ENCODE measurements at places on chromosomes 6 and 20. TPM values are rescaled to one million over a fixed set of nuclear protein-coding genes. Genes with fewer than 3 reads are reported as not detected.

LZTS3 gene
- polyA plus RNA-seq: 7.4 TPM

NOX3 gene
- not detected for polyA plus RNA-seq

GPX5 gene
- 0.10 TPM for polyA plus RNA-seq

CNR1 gene
- polyA plus RNA-seq: 0.16 TPM

C4B gene
- polyA plus RNA-seq: 20.5 TPM

RWDD1 gene
- polyA plus RNA-seq: 73.9 TPM

SPATS1 gene
- polyA plus RNA-seq: not detected

BFSP1 gene
- polyA plus RNA-seq: 4.1 TPM

MICAL1 gene
- polyA plus RNA-seq: 65.3 TPM

POM121L2 gene
- polyA plus RNA-seq: not detected

OR2H1 gene
- not detected for polyA plus RNA-seq

HAO1 gene
- polyA plus RNA-seq: not detected

PRKN gene
- 3.2 TPM for polyA plus RNA-seq

MBOAT1 gene
- polyA plus RNA-seq: 19.3 TPM

LKAAEAR1 gene
- polyA plus RNA-seq: 0.30 TPM

FRK gene
- polyA plus RNA-seq: 4.8 TPM

CD93 gene
- polyA plus RNA-seq: 163 TPM

HS3ST5 gene
- 0.23 TPM for polyA plus RNA-seq

ULBP2 gene
- polyA plus RNA-seq: 2.8 TPM

FOXA2 gene
- 33.5 TPM for polyA plus RNA-seq

CFB gene
- 8.6 TPM for polyA plus RNA-seq

GPR6 gene
- polyA plus RNA-seq: not detected

RIMS1 gene
- polyA plus RNA-seq: 0.81 TPM

OPRL1 gene
- 2.6 TPM for polyA plus RNA-seq

LST1 gene
- 6.6 TPM for polyA plus RNA-seq

C20orf204 gene
- polyA plus RNA-seq: 1.7 TPM

ENPP5 gene
- 12.0 TPM for polyA plus RNA-seq

RCAN2 gene
- 3.3 TPM for polyA plus RNA-seq

BACH2 gene
- polyA plus RNA-seq: 7.7 TPM

CALHM5 gene
- 6.7 TPM for polyA plus RNA-seq

SLC44A4 gene
- 22.1 TPM for polyA plus RNA-seq

MYLK2 gene
- 1.7 TPM for polyA plus RNA-seq

ARMH2 gene
- not detected for polyA plus RNA-seq

EYA2 gene
- 2.4 TPM for polyA plus RNA-seq

CDH4 gene
- 4.7 TPM for polyA plus RNA-seq

MOG gene
- 0.13 TPM for polyA plus RNA-seq

PBOV1 gene
- 0.06 TPM for polyA plus RNA-seq
